Activated T-helper 1 cell treated with anti-CD3 and anti-CD28 coated beads, Interleukin-12 subunit alpha, Interleukin-12 subunit beta, Interleukin-2, Interleukin-4 antibody, amounts not matched to agents 30 ng/mL and 10 ng/mL and 1 ng/mL, durations not matched to agents 14 hours and 24 hours and 36 hours (primary cell): ENCODE measurements at places on chromosomes 1 and 21.

- DNase-seq, result peak; percentile 25
- H3K36me3 ChIP-seq, result no peaks in the 10 kb centered on the region
- H3K27ac ChIP-seq, result peak overlapping the region; percentile 94
- peaks cover 50% of the 10 kb centered on the region for H3K4me1 ChIP-seq
- no peaks in the 10 kb centered on the region for H3K27me3 ChIP-seq
- H3K4me3 ChIP-seq, result peak overlapping the region; percentile 86
Observed at GRCh38 chr1:179953974-179954492, 577 bp upstream of the CEP350 start.

GRCh38 chr1:156385534-156386031, 16.6 kb downstream of the RHBG start:
- no peak overlapping the region for H3K27ac ChIP-seq
- peak; percentile 59 for DNase-seq
- H3K4me1 ChIP-seq, result peaks cover 5% of the 10 kb centered on the region

DNA sequence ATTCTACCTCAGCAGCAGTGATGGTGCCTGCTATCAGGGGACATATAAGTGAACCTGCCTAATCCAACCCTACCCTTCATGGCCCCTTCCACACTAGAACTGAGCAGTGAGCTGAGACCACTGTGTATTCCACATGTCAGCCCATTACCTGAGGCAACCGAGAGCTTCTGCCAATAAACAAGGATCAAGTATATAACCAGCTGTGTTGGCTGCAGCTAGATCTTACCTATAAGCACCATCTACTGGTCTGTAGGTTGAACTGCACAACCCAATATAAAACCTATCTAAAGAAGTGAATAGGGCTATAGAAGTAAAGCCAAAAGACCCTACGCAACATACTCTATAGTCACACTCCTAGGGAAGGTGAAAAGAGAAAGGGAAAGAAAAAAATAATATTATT, 376.9 kb downstream of the HHIPL2 start:
- H3K4me1 ChIP-seq, result no peaks in the 10 kb centered on the region
- H3K4me3 ChIP-seq, result no peak overlapping the region
- H3K27ac ChIP-seq, result no peak overlapping the region

DNA sequence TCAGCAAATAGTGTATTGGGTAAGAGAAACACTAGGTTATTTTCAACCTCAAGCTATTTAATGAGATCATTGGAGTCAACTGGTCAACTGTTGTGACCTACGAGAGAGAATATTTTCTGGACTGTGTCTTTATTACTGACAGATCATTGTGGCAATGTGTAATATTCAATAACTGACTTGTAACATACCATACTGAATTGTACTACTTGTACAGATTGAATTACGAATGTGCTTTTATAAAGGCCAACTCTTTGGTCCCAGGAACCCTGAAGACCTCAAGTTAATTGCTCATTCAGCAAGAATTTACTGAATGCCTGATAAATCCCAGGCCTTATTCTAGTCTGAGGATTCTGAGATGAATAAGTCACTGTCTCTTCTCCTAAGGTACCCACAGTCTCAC, 56.1 kb upstream of the CAMK1G start:
- H3K4me3 ChIP-seq, result no peak overlapping the region
- no peak overlapping the region for H3K27ac ChIP-seq
- H3K27me3 ChIP-seq, result peaks cover 11% of the 10 kb centered on the region
- H3K4me1 ChIP-seq, result no peaks in the 10 kb centered on the region
- no peaks in the 10 kb centered on the region for H3K36me3 ChIP-seq
- DNase-seq, result no peak

DNA sequence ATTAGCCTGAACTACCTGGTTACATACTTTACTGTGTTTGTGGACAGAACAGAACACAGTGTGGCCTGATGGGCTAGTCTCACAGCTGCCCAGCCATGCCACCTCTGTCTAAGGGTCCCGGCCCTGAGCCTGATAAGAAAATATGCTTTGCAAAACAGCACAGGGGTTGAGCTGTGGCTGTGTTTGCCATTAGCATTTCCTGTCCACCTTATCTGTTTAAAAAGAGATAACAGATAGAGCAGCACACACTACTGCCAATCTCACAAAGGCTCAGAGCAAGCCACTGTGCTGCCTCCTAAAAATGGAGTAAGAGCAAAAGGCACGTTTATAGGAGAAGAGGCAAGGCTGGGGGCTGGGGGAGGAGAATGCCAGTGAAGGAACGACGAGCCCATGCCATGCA, 95.0 kb downstream of the SUSD4 start:
- H3K27me3 ChIP-seq, result no peaks in the 10 kb centered on the region
- no peak for DNase-seq
- no peak overlapping the region for H3K4me3 ChIP-seq
- no peak overlapping the region for H3K27ac ChIP-seq

DNA sequence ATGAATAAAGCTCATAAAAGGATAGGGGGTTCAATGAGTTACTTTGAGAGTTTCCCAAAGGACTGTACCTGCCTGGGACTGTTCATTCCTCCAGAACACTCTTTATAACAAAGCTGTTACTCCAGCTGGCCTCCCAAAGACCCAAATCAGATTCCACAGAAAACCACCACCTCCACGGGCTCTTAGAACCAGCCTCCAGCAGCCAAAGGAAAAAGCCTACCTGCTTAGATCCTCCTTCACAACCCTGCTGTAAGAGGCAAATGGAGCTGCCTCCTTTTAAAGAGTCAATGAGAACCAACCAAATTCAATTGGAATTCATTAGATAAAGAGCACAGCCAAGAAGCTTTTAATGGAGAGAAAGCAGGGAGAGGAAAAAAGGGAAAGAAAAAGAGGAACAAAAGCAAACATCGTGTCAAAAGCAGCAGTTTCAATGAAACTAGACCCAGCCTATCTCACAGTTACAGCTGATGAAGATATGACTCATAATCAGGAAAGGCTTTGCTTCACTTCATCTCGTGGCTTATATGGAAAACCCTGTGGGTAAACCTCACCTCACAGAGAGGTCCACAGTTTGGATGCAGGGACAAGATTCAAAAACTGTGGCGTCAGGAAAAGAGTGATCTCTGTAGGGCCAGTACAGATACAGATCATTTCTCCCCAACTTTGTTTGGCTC, 27.8 kb upstream of the FMO4 start:
- H3K4me1 ChIP-seq, result peaks cover 6% of the 10 kb centered on the region
- H3K4me3 ChIP-seq, result no peak overlapping the region
- H3K36me3 ChIP-seq, result no peaks in the 10 kb centered on the region
- H3K27me3 ChIP-seq, result peaks cover 17% of the 10 kb centered on the region
- H3K27ac ChIP-seq, result no peak overlapping the region

DNA sequence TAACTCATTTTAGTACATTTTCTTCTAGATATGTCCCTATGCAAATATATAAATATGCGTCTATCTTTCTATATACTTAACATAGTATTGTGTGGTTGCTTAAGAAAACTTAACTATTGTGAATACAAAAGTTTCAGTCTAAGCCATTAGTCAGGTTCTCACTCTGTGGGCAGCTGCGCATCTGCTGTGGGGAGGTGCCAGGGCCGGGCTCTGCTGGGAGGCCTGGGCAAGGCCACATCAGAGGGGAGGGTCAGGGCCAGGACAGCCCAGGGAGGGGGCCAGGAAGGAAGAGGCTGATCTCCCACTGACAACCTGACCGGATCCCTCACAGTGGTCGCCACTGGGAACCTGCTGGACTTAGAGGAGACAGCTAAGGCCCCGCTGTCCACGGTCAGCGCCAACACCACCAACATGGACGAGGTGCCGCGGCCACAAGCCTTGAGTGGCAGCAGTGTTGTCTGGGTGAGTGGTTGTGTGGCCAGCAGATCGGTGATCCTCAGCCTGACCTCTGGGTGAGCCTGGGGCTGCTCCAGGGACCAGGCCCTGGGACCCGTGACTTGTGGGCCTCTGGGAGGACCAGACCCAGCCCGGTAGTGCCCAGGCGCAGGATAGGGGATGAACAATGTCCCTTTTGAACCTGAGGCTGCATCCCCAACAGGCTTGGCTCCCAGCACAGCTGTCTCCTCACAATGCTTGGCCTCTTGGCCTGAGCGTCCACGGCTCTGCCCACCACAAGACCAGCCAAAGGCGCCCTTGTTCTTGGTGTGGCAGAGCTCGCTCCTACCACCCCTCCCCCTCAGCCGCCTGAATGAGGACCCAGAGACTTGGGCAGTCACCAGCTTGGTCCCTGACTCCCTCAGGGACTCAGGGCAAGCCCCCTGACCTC, 20.2 kb downstream of the LDLRAP1 start:
- H3K4me3 ChIP-seq, result peak overlapping the region; percentile 62
- peaks cover 10% of the 10 kb centered on the region for H3K36me3 ChIP-seq
- no peak for DNase-seq
- no peak overlapping the region for H3K27ac ChIP-seq

GRCh38 chr1:60657926-60658325, 424.4 kb upstream of the NFIA start:
- H3K36me3 ChIP-seq, result no peaks in the 10 kb centered on the region
- H3K4me3 ChIP-seq, result no peak overlapping the region
- H3K27ac ChIP-seq, result no peak overlapping the region
- no peak for DNase-seq
- H3K27me3 ChIP-seq, result no peaks in the 10 kb centered on the region

DNA sequence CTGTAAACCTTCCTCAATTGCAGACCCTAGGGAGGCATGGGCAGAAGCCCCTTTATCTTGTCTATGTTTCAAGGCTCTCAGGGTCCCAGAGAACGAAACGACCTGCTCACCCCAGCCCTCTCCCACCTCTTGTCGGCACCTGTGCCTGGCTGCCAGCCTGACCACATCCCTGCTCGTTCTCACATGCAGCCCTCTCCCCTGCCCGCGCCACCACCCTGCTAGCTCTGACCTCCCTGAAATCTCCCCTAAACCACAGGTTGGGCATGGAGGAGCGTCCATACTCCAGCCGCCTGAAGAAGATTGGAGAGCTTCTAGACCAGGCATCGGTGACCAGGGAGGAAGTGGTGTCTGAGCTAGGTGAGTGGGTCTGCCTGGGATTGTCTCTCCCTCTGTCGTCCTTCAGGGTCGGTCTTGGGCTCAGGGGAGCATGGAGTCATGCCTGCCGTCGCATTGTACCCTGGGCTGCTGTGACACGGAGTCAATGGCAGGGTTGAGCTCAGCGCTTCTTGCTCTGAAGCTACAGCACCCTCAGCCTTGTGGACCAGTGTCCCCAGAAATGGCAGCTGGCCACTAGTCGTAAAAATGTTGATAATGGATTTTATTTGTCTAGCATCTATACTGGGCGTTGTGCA, 3.6 kb downstream of the ADPRS start:
- H3K27me3 ChIP-seq, result no peaks in the 10 kb centered on the region
- H3K4me3 ChIP-seq, result no peak overlapping the region
- peaks cover 26% of the 10 kb centered on the region for H3K36me3 ChIP-seq
- H3K4me1 ChIP-seq, result peaks cover 20% of the 10 kb centered on the region
- DNase-seq, result no peak
- H3K27ac ChIP-seq, result no peak overlapping the region

DNA sequence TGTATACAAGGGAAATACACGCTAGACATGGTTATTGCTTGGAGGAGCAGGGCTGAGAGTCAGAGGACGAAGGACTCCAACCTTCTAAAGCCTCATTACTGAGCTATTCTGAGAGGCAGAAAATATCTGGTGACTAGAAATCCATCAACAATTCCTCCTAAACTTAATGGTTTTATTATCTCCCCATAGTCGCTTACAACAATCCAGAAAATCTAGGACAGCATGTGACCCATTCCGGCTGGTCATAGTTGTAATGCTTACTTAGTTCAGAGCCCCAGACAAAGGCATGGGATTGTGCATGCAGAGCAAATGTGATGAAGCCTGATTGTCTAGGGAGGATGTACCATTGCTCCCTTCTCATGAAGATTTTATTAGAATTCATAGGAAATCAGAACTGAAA, 114.5 kb upstream of the PLXNA2 start:
- DNase-seq, result no peak
- H3K4me3 ChIP-seq, result no peak overlapping the region
- H3K27ac ChIP-seq, result no peak overlapping the region
- H3K36me3 ChIP-seq, result no peaks in the 10 kb centered on the region
- H3K4me1 ChIP-seq, result no peaks in the 10 kb centered on the region

GRCh38 chr1:151942882-151943281, 33.6 kb upstream of the THEM4 start:
- H3K27ac ChIP-seq, result peak overlapping the region; percentile 38
- no peak for DNase-seq
- peaks cover 56% of the 10 kb centered on the region for H3K4me1 ChIP-seq
- H3K36me3 ChIP-seq, result peaks cover 1% of the 10 kb centered on the region

- H3K27ac ChIP-seq, result no peak overlapping the region
- no peak for DNase-seq
Observed at GRCh38 chr1:43522431-43522775, 8.3 kb upstream of the PTPRF start.

- H3K27ac ChIP-seq, result no peak overlapping the region
- no peak for DNase-seq
- H3K36me3 ChIP-seq, result no peaks in the 10 kb centered on the region
- H3K27me3 ChIP-seq, result no peaks in the 10 kb centered on the region
- H3K4me1 ChIP-seq, result no peaks in the 10 kb centered on the region
- no peak overlapping the region for H3K4me3 ChIP-seq
Observed at GRCh38 chr1:208438112-208438699, 194.0 kb upstream of the PLXNA2 start.

- H3K27ac ChIP-seq, result no peak overlapping the region
- peaks cover 16% of the 10 kb centered on the region for H3K4me1 ChIP-seq
- no peaks in the 10 kb centered on the region for H3K27me3 ChIP-seq
- H3K4me3 ChIP-seq, result no peak overlapping the region
- no peaks in the 10 kb centered on the region for H3K36me3 ChIP-seq
Observed at GRCh38 chr1:232793944-232794343, 11.3 kb upstream of the MAP10 start.

DNA sequence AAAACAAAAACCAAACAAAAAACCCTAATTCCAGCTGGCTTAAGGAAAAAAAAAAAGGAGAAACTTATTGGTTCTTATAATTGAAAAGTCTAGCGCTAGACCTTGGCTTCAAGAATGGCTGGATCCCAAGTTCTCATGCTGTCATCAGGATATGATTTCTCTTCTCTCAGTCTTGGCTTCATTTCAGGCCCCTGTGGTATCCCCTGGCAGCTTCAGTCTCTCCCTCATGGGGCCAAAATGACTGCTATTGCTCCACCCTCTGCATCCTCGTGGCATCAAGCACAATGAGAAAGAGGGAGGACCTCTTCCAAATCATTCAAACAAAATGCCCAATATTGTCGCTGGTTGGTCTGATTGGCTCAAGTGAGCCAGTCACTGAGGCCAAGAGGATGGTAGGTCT, 80.7 kb downstream of the GIPC2 start:
- H3K27ac ChIP-seq, result no peak overlapping the region
- H3K4me3 ChIP-seq, result no peak overlapping the region
- no peaks in the 10 kb centered on the region for H3K4me1 ChIP-seq
- DNase-seq, result no peak
- H3K36me3 ChIP-seq, result no peaks in the 10 kb centered on the region

DNA sequence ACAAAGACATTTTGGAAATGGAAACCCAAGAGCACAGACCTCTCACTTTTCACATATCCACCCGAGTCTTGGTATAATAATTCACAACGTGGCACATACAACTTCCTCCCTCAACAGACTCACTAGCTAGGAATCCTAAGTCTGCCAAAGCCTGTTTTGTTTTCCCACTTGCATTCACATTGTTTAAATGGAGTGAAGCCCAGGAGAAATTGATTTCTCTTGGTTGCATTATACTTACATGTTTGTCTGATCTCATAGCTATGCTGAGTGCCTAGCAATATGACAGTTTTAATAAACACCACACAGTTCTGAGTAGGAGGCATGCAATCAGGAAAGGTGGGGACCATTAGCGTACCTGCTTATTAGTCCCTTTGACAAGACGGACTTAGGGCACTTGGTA, 348.6 kb upstream of the ADGRL4 start:
- DNase-seq, result no peak
- no peak overlapping the region for H3K4me3 ChIP-seq
- no peaks in the 10 kb centered on the region for H3K27me3 ChIP-seq
- H3K4me1 ChIP-seq, result no peaks in the 10 kb centered on the region
- H3K36me3 ChIP-seq, result no peaks in the 10 kb centered on the region
- H3K27ac ChIP-seq, result no peak overlapping the region
